ENCODE measurements at places on chromosomes 1 and 21.

GRCh38 chr1:84598846-84599741 lies 24.9 kb upstream of the CTBS start:
- DNase-seq: no peak

GRCh38 chr1:95010158-95010557 lies 62.6 kb downstream of the ALG14 start:
- DNase-seq: no peak

- DNase-seq: no peak
These were observed 37.9 kb downstream of the IL12RB2 start for GRCh38 chr1:67345556-67345955.

DNA sequence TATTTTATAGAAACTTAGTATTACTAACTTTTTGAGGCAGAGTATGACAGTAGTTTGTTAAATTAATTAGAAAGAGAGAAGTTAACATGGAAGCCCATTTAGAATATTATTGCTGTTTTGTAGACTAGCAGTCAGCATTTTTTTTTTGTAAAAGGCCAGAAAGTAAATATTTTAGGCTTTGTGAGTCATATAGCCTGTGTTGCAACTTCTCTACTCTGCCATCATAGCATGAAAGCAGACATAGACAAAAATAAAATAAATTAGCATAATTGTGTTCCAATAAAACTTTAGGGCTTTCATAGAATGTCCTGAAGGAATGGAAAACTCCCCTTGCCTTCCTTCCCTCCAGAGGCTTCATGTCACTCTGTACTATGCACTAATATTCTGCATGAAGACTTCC lies 12.3 kb upstream of the RGS4 start:
- DNase-seq: no peak

DNA sequence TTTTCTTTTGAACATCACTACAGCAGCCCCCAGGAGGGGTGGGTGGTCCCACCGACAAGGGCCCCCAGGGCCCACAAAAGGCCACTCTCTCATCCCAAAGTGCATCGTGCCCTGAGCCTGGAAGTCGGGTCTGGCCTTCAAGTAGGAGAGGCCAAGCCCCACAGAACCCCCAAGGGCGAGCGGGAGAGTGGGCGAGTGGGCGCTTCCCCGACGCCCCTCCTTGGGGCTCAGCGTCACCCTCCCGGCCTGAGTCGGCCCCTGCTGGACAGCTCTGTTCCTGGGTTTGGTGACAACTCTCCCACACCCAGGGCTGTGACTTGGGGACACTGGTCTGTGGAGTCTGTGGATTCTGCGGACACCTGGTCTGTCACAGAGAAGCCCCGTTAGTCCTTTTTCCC lies 42.2 kb upstream of the COL18A1 start:
- DNase-seq: no peak

- no peak for DNase-seq
These were observed 109.5 kb downstream of the ERG start for GRCh38 chr21:38388647-38389353.

DNA sequence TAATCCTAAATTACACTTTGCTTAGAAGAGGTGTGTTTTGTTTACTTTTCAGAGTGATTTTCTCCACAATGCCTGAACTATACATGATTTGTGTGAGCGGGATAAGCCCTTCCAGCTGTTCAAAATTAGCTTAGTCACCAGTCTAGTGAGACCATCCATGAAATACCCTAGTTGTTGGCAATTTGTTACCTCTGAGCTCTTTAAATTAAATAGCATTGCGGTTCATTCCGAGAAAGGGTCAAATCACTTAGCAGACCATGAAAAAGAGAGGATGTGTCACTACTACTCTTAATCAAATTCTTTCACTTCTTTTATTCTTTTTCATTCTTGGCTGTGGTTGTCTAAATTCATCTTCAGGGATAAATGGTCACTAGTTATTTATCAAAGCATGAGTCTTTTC lies 11.9 kb upstream of the VAV3 start:
- no peak for DNase-seq

DNA sequence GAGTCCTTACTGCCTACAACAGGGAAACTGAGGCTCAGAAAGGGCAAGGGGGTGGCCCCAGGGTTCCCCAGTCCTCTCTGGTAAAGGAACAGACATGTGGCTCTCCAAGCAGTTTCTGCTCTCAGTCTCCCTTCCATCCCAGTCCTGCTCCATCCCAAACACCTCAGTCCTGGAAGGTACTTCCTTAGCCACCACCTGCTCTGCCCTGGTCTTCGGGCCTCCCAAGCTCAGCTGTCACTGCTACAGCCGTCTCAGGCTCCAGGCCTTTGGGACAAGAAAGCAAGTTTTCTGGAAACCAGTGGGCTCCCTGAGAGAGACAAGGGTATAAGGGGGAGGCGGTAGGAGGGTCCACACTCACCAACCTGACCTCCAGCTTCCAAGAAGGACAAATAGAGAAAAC lies 23.1 kb upstream of the ADGRB2 start:
- DNase-seq: no peak

GRCh38 chr1:28078680-28079626 lies 9.5 kb downstream of the EYA3 start:
- DNase-seq: no peak

DNA sequence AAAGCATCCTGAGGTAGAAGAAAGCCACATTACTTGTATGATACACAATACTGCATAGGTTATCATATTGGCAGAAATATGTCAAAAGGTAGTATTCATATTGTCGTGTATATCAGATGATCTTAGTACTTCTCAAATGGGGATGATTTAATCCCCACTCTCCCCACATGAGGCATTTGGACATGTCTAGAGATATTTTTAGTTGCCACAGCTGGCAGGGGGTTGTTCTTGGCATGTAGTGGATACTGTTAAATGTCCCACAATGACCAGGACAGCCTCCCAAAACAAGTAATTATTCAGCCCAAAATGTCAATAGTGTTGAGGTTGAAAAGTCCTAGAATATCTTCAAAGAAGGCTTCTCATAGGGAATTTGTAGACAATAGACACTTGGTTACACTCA lies 162.8 kb downstream of the NEGR1 start:
- DNase-seq: no peak

GRCh38 chr1:155044812-155045657 lies 6.1 kb upstream of the ADAM15 start:
- DNase-seq: no peak

DNA sequence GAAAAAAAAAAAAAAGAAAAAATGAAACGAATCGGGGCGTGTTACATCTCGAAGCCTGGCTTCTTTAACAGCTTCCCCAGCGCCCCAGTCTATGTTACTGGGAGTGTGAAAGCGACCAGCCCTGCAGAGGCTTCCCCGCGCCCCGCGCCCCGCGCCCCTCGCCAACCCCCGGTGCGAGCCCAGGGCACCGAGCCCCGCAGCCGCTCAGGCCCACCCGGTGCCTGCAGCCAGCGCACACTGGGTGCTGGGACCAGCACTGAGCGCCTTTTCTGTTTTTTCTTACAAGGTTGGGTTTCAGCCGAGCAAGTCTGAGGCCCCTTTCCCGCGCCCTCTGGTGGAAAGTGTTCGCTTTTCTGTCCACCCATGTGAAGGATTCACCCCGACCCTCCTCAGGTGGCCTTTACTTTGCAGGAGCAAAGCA lies 42.1 kb upstream of the ZNF496 start:
- no peak for DNase-seq

DNA sequence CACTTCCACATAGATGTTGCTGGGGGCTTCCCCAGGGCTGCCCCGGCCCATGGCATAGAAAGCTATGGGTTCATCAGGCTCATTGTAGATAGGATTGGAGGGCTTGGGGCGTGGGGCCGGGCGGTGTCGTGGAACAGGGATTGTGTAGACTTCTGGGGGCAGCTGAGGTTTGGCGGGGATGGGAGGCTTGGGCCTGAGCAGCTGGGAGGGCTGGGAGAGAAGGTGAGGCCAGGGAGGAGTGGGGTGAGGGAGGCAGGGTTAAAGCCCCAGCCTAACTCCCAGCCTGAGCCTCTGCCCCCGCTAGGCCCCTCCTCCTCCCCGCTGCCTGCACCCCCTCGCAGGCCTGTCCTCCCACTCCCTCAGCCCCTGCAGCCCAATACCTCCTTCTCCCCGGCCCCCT lies 7.4 kb downstream of the SH2D2A start:
- DNase-seq: no peak

DNA sequence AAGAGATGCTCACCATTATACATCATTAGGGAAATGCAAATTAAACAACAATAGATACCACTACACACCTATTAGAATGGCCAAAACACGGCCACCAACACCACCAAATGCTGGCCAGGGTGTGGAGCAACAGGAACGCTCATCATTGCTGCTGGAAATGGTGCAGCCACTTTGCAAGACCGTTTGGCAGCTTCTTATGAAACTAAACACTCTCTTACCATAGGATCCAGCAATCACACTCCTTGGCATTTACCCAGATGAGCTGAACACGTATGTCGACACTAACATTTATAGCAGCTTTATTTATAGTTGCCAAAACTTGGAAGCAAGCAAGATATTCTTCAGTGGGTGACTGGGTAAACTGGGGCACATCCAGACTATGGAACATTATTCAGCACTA lies 28.9 kb upstream of the ADARB1 start:
- DNase-seq: no peak

GRCh38 chr1:55060133-55060999 lies 21.0 kb downstream of the PCSK9 start:
- DNase-seq: no peak

DNA sequence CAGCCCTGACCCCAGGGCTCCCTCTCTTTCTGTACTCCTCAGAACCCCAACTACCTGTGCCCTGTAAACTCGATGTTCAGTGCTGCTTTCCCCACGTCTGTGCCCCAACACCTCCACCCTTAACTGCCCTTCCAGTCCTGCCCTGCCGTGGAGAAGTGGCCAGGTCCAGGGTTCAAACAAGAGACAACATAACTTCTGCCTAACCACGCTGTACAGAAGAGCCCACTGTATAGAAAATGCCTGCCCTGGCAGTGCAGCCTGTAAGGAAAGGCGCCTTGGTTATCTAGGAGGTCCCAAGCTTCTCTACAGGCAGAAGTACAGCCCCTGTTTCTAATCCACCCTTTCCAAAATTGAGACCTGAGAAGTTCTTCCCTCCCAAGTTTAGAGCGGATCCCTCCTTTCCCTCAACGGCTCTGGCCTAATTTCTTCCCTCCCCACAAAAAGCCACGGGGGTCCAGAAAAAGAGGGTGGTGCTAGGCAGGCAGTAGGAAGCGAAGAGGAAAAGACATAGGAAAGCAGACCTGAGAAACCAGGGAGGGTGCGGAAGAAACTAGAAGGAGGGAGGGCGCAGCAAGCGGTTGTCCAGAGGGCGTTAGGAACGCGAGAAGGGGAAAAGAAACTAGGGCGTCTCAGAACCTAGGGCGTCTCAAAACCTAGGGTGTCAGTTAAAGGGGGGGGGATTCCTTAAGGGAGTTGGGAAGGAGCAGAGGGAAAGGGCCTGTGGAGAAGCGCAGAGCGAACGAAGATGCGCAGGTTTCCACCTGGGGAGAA lies 3.2 kb downstream of the DMRTA2 start:
- no peak for DNase-seq

- no peak for DNase-seq
These were observed 65.3 kb downstream of the CD46 start for GRCh38 chr1:207817166-207817565.

- DNase-seq: no peak
These were observed 167.1 kb downstream of the ATP6V1G3 start for GRCh38 chr1:198373376-198373775.

GRCh38 chr21:31262728-31263127 lies 81.3 kb downstream of the TIAM1 start:
- no peak for DNase-seq

DNA sequence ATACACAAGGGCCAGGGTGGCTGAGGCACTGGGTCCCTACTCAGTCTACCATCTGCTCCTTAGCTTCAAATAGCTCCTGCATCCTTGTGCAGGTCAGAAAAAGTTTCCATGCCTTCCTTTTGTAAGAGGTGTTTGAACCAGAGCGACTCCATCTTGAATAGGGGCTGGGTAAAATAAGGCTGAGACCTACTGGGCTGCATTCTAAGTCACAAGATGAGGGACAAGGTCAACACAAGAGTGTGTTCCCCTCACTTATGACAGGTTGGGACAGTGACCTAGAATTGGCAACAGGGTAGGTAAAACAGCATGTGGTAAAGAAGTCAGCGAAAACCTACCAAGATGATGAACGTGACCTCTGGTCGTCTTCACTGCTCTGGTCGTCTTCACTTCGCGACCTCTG lies 120.5 kb downstream of the KCNK1 start:
- no peak for DNase-seq

GRCh38 chr1:227922501-227923352 lies 25.0 kb downstream of the WNT9A start:
- DNase-seq: no peak

GRCh38 chr1:48245106-48245505 lies 22.6 kb downstream of the SLC5A9 start:
- DNase-seq: no peak

DNA sequence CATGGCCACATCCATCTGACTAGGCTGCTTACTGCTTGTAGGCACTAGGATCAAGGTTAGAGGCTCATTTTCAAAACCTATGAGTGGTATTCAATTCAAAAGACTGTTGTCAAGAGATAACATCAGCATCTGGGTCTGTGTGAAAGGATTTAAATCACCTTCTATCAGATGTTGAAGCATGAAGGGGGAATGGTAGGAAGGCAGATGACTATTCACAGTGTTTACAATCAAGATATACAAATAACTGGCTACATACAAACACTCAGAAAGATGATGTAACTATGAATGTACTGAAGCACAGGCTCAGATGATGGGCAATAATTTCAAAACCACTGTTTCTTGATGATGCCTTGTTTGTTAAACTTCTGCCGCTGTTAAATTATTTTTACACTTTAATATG lies 249.2 kb downstream of the SLC45A1 start:
- DNase-seq: no peak

GRCh38 chr1:71834601-71835441 lies 447.5 kb downstream of the NEGR1 start:
- no peak for DNase-seq

DNA sequence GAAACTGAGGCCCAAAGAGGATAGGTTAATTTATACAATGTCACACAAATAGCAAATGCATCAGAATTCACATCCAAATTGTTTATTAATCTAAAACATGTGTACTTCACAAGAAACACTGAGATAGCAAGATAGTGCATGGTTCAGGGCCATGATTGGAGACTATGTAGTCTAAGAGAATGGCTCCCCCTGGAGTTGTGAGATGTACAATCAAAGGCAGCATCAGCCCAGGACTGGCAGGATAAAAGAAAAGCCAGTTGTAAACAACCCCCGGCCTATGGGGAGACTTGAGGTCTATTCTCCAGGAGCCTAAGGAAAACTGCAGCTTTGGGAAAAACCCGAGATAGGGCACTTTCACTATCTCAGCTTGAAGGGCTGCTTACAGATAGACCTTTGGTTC lies 511.0 kb downstream of the OMA1 start:
- DNase-seq: no peak

GRCh38 chr1:151147665-151148064 lies 1.2 kb upstream of the SEMA6C start:
- DNase-seq: no peak

DNA sequence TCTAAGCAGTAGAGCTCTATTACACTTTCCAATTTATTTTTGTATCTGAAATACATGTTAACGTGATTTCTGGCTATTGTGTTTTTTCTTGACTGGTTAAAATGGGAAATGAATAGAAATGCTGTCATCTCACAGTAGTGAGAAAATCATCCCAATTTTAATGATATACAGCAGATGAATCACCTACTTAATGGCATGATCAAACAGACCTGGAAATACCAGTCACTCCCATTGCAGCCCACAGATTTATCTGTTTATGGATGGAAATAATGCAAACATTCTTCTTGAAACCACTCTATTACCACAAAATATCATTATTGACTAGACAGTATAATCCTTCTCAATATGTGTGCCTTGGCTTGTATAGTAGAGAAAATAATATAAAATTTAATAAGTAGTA lies 497.8 kb upstream of the ADAMTS5 start:
- DNase-seq: no peak

GRCh38 chr1:168504064-168504837 lies 39.5 kb downstream of the XCL2 start:
- DNase-seq: no peak
